ENCODE measurements at places on chromosomes 2 and 18. TPM values are rescaled to one million over a fixed set of nuclear protein-coding genes. Genes with fewer than 3 reads are reported as not detected.

The NOSTRIN gene
- total RNA-seq: 6.1 TPM

The CDH7 gene
- total RNA-seq: under 0.01 TPM

The UGT1A5 gene
- not detected for total RNA-seq

The PLB1 gene
- under 0.01 TPM for total RNA-seq

The TMEM198 gene
- total RNA-seq: not detected

The GPBAR1 gene
- 0.16 TPM for total RNA-seq

All from bladder microvascular endothelial cell (primary cell).